Stimulated activated effector memory CD8-positive, alpha-beta T cell treated with anti-CD3 and anti-CD28 coated beads, Interleukin-12 subunit alpha, Interleukin-12 subunit beta, amount 100 ng/mL, for 72 hours (primary cell): ENCODE measurements at places on chromosomes 4 and X.

- DNase-seq = no peak
Observed at GRCh38 chr4:180341926-180342325, 1901.3 kb upstream of the TENM3 start.

DNA sequence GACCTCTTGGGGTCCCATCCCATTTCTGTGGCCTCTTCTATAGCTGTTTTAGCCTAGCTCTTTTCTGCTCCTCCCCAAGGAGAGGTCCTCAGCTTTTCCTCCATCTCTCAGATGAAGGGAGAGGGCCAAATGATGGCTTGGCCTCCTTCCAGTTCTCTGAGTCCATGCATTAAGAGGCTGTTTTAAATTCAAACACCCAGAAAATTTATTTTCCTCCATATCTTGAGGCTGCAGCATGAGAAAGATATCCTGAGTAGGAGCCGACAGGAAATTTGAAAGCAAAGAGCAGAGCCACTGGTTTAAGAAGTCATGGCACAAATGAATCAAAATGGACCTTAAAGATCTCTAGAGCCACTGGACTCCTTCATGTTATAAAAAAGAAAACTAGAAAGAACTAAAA, 558.8 kb downstream of the MID1IP1 start:
- no peak for DNase-seq

DNA sequence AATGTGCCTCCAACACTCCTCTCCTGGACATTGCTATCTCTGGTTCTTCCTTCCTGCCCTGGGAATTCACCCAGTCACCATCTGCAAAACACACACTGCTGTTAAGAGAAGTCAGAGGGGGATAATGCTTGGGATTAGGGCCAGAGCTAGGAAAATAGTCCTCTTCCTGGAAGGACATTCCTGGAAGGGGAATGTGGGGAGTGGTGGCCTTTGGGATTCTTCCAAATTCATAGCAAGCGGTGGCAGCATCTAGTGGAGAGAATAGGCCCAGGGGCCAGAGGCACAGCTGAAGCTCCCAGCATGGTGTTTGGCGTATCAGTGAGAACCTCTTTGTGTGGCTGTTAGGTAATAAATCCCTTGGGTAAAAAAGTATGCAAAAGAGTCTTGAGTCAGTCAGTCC, 34.3 kb downstream of the SHROOM4 start:
- DNase-seq = no peak

GRCh38 chrX:51795136-51795535, 51.9 kb downstream of the GSPT2 start:
- no peak for DNase-seq

GRCh38 chrX:108246304-108246954, 154.9 kb downstream of the ATG4A start:
- DNase-seq = no peak

- DNase-seq = no peak
Observed at GRCh38 chr4:98519268-98519977, 139.0 kb downstream of the TSPAN5 start.

- DNase-seq = no peak
Observed at GRCh38 chr4:41174444-41174843, 39.9 kb downstream of the APBB2 start.

- no peak for DNase-seq
Observed at GRCh38 chrX:148135738-148136137, 154.6 kb downstream of the FMR1NB start.

DNA sequence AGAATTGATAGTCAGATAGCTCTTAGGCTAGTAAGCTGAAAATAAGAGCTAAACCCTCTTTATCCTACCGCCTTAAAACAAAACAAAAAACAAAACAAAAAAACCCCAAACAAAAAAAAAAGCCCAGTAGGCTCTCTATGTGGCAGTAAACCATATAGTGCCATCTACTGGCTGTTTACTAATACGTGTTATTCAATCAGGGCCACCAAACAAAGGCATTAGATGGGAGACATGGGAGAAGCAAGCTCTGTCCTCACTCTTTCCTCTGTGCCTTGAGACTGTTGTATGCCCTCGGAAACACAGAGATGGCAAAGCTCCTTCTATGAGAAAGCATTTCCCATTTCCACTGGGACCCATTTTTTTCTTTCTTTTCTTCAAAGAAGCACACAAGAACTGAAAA, 148.8 kb upstream of the MID1 start:
- no peak for DNase-seq

GRCh38 chrX:135416546-135416945, 5.2 kb upstream of the SMIM10L2A start:
- no peak for DNase-seq
